HT1080 (cell line): ENCODE measurements at places on chromosomes 5 and 9. TPM values are rescaled to one million over a fixed set of nuclear protein-coding genes. Genes with fewer than 3 reads are reported as not detected.

Gene SLC36A2
- total RNA-seq: not detected in 2 replicates

Gene TMEM252
- not detected in 2 replicates for total RNA-seq

- no peak for DNase-seq
Measured at GRCh38 chr5:138927979-138928378, 52.8 kb upstream of the LRRTM2 start.

- DNase-seq: peak; percentile 45
Measured at GRCh38 chr9:85013703-85014102, 344.2 kb downstream of the NTRK2 start.

Gene CDHR2
- not detected in 2 replicates for total RNA-seq

GRCh38 chr9:109319626-109320241, 1.1 kb downstream of the EPB41L4B start:
- no peak for DNase-seq

GRCh38 chr5:40879163-40879942, 29.9 kb upstream of the C7 start:
- DNase-seq: peak; percentile 10

GRCh38 chr5:142684508-142685041, 1.3 kb downstream of the FGF1 start:
- DNase-seq: peak; percentile 37

Gene ECSCR
- total RNA-seq: 53.3 and 67.7 TPM in 2 replicates

Gene PCDHGA8
- total RNA-seq: 0.17 and 0.61 TPM in 2 replicates

- DNase-seq: peak; percentile 95
Measured at GRCh38 chr5:151684690-151685361, 1.9 kb downstream of the SPARC start.

DNA sequence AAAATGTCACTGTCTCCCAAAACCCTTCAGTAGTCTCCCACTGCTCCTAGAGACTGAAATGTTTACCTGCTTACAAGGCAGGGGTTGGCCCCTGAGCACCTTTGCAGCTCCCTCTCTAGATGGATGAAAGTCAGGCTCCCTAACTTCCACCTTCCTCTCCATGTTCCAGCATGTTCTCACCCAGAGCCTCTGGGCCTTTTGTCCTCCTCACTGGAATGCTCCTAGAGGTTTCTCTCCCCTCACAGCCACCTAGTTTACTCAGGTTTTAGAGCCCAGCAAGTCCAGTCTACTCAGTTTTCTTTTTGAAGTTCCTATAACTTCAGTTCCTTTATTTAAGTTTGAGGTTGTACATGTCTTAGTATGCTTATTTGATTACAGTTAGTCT, 815 bp upstream of the URM1 start:
- no peak for DNase-seq

DNA sequence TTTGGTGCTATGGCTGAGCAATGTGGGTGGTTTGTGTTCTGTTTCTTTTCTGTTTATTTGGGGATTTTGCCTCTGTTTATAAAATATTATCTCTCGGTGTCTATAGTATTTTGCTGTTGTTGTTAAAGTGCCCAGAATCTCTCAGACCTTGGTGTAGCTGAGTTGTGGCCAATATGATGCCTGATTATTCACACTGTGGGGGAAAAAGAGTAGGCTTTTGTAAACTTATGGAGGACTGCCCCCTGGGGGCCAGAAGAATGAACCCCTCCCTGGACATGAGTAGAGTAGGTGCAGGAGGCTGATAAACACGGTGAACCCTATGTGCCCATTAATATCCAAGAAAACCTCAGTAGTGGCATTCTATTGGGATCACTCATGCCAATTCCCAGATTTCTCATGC, 49.0 kb upstream of the DPYSL3 start:
- peak; percentile 73 for DNase-seq

DNA sequence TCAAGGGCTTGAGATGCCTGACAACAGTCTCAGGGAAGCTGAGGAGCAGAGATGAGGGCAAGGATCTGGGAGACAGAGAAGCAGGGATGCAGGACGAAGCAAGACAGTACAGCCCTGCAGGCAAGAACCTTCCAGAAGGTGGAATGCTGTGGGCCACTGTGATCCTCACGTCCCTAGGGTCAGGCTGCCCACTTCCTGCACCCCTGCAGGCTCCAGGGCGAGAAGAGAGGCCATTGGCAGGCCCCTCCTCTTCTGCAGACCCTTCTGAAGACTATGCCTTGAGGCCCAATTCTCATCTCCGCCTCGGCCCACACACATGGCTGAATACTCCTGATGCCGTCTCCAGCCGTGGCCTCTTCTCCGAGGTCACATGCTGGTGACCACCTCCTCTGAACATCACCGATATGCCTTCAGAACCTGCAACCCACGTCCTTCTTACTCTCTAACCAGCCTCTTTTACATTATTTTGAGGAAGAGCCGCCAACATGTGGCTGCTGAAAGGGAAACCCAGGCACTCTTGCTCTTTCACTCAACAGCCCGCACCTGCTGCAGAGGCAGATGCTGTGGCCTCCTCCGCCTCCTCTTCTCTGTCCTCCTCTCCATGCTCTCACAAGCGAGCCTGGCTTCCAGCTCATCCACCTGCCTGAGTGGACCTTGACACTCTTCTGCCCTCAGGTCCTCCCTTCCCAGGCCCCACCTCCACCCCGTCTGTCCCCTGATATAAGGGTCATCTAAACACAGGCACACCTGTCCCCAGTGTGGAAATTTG, 181.5 kb downstream of the IRX2 start:
- no peak for DNase-seq

DNA sequence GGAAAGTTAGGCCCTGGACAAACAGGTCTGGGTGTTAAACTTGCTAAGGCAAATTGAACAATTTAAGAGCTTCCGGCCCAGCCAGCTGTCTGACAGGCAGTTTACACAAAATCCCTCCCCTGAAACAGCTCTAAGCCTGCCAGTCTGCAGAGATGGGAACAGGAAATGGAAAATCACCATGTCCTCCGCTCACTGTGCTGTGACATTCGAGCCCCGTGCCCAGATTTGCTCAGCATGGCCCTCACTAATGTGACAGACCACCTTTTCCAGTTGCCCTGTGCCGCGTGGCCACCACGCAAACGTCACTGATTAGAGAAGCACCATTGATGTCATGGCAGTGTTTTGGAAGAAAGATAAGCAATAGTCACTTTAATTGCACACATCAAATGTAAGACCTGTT, 41.0 kb downstream of the CCNJL start:
- no peak for DNase-seq

DNA sequence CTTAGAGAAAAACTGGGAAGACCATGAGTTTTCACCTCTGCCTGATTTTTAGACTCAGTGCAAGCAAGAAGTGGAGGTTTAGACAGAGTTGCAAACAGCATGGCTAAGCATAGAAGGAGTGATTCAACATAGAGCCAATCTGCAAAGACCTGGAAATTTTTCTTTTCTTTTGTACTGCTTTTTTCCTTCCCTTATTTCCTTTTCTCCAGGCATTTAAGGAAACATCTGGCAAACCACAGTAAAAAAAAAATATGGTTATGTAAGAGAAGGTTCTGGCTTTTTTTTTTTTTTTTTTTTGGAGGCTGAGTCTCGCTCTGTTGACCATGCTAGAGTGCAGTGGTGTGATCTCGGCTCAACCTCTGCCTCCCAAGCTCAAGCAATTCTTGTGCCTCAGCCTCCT, 16.6 kb upstream of the DCAF12 start:
- DNase-seq: no peak

DNA sequence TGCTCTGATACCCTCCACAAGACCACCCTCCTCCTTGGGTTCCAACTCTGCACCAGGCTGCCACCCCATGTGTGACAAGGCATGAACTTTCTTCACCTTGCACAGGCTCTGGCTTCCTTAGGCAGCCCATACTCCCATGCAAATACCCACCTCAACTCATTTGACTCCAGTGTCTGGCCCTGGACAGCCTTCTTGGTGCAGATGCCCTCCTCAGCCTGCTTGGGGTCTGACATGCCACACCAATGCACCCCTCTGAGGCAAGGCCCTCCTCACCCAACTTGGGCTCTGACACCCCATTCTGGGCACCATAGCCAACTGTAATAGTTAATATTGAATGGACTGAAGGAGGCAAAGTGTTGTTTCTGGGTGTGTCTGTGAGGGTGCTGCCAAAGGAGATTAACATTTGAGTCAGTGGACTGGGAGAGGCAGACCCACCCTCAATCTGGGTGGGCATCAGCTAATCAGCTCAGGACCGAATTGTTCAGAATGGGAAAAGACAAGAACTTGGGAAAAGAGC, 115.0 kb upstream of the EPB41L4A start:
- DNase-seq: no peak

Gene PAIP1
- 116 and 121 TPM in 2 replicates for total RNA-seq

DNA sequence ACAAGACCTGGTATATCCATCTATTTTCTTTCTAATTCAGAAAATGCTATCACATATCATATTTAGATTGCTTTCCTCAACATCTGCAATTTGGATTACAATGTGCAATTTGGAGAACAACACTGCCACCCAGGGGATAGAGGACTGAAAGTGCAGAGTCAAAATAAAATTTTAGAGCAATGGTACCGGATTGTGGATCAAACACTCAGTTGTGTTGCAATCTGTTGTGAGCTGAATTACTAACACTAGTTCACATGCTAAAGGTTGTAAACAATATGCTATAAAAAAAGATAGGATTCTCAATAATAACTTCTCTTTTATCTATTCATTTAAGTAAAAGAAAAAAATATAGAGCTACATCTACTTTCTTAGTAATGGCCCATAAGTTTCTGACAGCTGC, 11.9 kb upstream of the SRFBP1 start:
- DNase-seq: peak; percentile 33

GRCh38 chr9:113523421-113524141, 60.1 kb downstream of the RGS3 start:
- peak; percentile 39 for DNase-seq

Gene RELL2
- 13.1 and 15.3 TPM in 2 replicates for total RNA-seq

GRCh38 chr5:135392256-135392655, 6.8 kb downstream of the MACROH2A1 start:
- peak; percentile 65 for DNase-seq

GRCh38 chr5:121572061-121572460, 279.6 kb upstream of the FTMT start:
- DNase-seq: no peak

GRCh38 chr5:119366540-119366881, 10.7 kb downstream of the TNFAIP8 start:
- DNase-seq: no peak

DNA sequence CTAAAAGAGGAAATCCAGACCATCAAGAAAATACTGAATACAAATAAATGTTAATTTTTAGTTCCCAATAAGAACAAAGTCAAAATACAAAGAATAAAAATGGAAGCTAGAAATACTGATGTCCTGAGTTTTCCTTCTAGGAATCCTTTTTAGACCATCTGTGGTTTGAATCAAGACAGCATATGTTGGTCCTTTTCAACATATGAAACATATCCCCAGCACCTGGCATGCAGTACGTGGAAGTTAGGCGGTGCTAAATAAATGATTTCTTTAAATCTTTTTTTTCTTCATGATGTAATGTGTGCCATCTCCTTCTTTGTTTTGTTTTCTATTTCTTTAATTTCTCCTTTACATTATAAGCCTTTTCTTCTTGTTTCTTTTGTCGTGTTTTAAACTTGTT, 34.0 kb downstream of the KIAA1958 start:
- DNase-seq: no peak

DNA sequence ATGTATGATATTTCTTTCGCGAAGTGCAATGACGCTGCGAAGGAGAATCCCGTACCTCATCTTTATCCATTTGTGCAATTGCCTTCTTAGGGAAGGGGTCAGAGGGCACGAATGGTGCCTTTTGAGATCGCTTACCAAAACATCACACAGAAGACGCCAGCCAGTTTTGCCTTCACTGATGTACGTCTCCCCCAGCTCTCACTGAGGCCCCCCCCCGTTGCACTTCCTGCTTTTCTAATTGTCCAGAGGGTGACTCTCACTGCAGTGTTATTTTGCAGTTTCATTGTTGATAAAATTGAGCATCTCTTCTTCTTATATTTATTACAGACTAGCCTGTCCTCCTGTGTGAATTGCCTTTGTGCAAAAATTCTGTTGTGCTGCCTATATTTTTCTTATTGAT, 39.0 kb upstream of the CACNA1B start:
- no peak for DNase-seq

DNA sequence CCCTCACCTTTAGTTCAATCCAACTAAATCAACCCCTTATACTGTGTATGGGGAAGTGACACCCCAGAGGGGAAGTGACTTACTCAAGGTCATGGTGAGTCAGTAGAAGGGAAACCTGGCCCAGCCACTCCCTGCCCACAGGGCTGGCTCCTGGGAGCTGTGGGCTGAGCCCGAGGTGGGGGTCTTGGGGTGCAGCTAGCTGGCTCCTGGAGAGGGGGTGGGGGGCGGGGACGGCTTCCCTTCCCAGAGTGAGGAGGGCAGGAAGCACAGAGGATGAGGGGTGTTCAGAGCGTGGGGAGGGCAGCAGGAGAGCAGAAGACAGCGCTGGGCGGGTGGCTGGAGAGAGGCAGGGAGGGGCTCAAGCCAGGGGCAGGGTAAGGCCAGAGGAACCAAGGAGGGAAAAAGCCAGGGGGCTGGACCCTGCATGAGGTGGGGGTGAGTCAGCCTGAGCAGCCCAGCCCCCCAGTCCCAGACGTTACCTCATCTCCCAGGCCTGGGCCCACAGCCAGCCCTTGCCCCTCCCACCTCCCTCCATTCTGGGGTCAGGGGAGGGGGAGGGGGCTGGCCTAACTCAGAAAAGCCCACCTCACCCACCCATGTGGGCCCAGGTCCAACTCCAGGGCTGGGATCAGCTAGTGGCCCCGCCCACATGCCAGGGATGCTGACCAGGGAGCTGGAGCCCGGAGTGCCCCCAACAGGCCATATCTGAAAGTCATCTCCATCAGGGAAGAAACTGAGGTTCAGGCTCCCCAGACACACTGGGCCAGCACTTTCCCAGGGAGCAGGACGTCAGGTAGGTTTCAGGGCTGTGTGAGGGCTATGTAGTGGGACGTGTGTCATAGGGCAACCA, 2.8 kb downstream of the PDLIM7 start:
- DNase-seq: peak; percentile 98

GRCh38 chr5:34957321-34957720, 28.0 kb downstream of the DNAJC21 start:
- no peak for DNase-seq
